IPS DF 6.9 (cell line): ENCODE measurements at places on chromosomes 2 and 18.

DNA sequence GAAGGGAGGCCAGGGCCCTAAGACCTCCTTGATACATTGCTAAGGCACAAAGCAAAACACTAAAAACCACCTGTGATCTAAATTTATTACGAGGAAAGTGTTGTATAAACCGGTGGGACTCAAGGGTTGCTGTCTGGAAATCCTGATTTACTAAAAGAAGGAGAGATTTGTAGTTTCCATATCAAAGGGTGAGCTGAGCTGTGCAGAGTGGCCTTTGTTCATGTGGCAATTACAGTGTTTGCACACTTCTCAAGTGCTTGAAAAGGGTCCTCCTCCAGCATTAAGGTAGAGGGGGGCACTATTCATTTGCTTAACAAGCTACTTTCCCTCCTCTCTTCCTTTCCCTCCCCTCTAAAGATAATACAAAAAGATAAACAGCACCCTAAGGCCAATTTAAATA is 30.5 kb upstream of the ITGA4 start:
- no peak for DNase-seq

DNA sequence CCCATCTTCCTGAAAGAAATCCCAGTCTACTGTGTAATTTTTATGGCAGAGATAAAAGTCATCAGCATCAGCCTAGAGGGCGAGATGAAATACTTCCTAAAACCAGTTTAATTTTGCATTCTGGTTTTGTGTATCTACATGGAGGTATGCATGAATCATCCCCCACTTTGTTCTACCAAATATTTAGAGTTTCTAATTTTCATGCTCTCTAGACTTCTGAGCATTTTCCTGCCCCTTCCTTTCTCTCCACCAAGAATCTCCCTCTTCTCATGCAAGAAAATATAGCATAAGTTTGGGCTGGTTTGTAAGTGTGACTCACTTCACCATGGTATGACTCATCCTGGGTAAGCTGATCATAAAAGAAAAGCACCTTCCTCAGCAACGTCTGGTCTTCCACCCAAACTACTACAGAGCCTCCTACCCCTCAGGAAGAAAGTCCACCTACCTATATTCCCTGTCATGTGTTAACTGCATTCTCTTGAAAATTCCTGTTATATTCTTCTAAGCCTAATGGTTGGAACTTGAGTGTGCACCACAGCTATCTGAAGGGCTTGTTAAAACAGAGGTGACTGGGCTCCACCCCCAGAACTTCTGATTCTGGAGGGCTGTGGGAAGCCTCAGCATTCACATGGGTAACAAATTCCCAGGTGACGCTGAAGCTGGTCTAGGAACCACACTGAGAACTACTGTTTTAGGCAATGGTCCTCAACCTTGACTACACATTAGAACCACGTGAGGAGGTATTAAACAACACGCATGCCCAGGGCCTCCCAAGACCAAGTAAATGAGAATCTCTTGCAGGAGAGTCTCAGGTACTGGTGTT is 37.4 kb upstream of the RAPGEF4 start:
- no peak for DNase-seq

GRCh38 chr2:232488097-232488711 is 570 bp upstream of the ECEL1 start:
- no peak for DNase-seq

GRCh38 chr2:197170208-197170607 is 140.4 kb downstream of the ANKRD44 start:
- no peak for DNase-seq

- DNase-seq = no peak
Measured at GRCh38 chr2:74458938-74459363, 713 bp downstream of the WBP1 start.

GRCh38 chr2:239893236-239893515 is 132.0 kb downstream of the NDUFA10 start:
- DNase-seq = no peak

DNA sequence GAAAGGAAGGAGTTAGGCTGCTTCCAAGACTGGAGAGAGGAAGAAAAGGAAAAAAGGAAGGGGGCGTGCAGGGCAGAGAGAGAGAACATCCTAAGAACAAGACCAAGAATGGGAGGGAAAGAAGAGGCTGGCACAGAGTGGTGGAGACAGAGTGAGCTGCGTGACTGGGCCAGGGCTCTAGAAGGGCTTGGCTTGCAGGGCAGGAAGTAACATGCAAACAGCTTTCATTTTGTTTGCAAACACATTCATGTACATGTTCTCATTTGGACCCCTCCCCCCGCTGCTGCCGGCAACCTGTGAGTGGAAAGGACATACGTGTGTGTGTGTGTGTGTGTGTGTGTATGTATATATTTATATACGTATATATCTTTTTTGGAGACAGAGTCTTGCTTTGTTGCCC is 46.8 kb upstream of the DNMT3A start:
- DNase-seq = no peak

DNA sequence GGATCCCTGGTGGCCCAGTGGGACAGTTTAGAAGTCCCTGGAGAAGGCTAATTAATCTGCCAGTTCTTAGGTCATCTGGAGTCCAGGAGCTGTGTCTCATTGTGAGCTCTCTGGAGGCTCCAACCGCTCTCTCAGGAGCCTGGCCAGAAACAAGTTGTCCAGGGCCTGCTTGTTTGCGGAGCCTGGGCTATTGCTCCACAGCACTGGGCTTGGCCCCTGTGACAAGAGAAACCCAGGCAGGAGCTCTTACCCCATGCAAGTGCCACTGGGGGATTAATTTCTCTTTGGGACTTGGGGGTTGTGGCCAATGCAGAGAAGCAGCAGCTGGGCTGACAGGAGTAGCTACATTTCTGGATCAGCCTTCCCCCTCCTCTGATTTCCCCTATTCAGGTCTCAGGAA is 24.5 kb upstream of the TNP1 start:
- no peak for DNase-seq

- no peak for DNase-seq
Measured at GRCh38 chr2:42310007-42310515, 51.0 kb downstream of the COX7A2L start.

- DNase-seq = no peak
Measured at GRCh38 chr2:68692511-68692910, 42.1 kb upstream of the ARHGAP25 start.

GRCh38 chr18:55751476-55751875 is 163.5 kb upstream of the TCF4 start:
- no peak for DNase-seq

DNA sequence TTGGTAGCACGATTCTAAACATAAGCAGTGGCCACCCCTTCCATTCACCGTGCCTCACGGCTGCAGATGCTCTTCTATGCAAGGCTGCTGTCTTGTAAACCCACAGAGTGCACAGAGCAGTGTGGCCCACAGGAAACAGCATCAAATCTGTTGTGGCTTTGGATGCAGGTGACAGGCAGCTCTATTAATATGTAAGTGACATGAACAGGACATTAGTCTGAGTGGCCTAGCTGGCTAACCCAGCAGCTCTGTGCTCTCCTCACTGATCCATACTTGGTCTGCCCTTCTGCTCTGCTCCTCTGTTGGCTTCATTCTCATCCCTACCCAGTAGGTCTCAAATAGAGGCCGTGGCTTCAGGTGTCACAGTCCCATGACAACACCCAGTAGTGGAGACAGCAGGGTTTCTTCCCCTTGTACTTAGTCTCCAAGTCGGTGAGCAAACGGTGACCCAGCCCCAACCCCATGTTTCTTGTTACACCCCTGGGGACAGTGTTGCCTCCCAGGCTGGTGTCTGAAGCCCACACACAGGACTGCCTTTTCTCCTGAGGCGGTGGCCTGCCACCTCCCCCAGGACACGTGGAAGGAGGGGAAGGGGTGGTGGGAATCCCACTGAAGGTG is 5.8 kb downstream of the SH3RF3 start:
- DNase-seq = no peak

DNA sequence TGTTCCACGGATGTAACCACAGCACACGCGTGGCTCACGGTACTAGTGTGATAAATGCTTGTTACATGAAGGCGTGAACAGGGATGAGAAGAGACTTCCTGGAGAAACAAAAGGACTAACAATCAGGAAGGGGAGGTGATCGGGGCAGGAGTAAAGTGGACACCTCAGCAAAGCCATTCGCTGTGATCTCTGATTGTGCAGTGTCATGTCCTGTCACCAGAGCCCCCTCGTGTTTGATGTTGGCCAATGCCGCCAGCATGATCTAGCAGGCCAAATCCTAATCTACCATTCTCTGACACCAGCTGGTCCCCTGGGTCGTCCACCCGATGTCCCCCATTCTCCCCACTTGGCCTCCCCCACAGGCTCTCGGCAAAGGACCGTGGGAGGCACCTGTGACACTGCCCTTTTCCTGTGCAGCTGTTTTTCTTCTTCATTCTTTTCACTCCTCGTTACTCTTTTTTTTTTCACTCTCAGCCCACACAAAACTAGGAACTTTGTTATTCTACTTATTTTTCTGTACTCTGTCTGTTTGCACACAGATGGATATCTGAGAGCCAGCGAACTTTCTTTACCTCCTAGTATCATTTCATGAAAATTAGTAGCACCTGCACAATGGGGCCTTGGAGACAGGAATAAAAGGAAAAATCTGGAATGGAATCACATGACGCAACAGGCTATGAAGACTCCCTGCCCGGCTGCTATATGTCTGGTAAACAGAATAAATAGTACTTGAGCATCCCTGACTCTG is 146.8 kb downstream of the TGIF1 start:
- DNase-seq = no peak

DNA sequence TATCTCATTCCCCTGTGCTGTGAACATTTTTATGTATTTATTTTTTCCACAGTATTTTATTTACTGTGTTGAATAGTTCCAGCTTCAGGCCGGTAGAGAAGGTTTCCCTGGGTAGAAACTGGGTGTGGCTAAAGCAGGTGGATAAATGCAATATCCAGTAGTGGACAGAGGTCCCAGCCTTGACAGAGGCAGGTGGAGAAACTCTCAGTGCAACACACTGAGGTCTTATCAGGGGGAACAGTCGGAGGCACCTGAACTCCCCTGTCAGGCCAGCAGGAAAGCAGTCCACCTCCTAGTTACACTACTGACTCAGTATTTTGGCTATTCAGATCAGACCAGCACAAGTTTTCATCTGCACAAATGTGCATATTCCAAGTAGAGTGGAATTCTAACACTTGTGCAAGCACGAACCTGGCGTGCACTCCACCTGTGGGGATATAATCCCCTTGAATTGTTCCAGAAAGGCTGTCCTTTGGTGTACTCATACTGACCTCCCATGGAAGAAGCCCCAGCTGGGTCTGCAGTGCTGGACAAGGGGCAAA is 103.3 kb downstream of the GULP1 start:
- no peak for DNase-seq

DNA sequence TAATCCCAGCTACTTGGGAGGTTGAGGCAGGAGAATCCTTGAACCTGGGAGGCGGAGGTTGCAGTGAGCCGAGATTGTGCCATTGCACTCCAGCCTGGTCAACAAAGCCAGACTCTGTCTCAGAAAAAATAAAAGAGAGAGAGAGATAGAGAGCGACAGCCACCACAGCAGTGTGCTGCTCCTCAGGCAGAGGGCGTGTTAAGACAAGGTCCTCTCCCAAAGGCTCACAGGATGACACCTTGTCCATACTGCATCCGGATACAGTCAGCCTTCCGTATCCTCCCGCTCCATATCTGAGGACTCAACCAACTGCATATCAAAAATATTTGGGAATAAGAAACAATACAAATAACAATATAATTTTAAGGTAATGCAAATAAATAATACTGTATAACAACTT is 20.1 kb downstream of the ARL4C start:
- DNase-seq = no peak

DNA sequence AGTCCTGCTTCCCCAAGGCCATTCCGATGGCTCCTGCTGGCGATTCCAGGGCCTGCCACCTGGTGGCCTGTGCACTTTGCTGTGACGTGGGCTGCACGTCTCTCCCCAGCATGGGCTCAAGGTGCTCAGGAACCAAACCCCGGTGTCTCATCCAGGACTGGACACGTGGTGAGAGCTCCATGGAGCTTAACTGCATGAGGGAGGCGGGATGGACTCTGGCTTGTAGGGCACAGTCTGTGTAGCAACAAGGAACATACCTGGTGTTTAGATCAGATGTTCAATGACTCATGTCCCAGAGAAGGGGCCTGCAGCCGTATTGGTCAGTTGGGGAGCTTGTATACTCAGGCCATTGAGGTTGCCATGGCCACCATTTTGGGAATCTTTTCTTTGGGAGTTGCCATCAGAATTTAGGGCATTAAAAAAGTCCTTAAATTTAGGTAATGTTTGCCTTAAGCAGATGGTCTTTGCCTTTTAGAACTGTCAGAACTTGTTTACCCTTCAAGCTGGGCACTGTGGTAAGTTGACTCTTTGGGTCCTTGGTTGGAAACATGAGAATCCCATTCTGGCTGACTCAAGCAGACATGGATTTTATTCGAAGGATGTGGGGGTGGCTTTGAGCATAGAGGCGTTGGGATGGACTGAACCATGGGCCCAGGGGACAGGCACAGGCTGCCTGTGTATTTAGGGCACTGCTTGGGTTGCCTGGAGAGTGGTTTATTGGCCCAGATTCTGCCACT is 21.0 kb downstream of the AGAP1 start:
- DNase-seq = no peak

DNA sequence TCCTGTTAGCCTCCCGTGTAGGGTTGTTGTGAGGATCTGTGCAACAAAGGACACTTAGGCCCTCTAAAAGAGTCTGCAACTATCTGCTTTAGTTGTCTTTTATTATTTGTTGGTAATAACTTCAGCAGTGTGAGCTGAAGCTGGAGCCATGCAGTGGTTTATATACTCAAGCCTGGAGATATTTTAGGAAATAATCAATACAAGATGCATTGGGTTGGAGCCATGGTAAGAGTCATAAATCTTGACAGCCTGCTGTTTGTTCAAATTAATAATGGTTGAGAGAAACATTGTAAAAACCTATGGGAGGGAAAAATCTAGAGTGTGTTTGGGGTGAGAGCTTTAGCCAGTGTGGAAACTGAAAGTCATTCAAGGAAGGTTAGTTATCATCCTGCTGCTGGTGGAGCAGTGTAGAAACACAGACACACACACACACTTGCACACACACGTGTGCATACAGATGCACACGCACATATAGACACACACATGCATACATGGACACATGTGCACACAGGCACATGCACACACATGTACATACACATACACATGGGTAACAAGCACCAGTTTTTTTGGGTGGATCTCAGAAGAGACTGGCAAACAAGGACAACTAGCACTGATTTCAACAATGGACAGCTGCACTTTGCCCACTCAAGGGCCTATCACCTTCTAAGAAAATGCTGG is 51.0 kb downstream of the ACOXL start:
- DNase-seq = no peak

DNA sequence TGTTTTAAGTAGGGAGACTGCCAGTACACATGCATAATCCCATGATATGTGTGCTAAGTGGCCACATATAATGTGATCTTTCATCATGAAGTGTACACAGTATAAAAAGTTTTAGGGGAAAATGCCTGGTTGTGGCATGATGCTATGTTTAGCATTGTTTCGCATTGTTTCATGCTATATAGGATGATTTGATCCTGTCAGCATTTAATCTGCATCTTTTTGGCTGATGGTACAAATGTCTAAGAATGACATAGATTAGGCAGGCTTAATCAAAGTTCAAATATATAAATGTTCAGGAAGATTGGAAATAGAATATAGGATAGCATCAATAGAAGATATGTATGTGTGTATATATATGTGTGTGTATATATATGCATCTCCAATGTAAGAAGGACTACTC is 83.6 kb downstream of the MYO3B start:
- no peak for DNase-seq

GRCh38 chr18:47558110-47558750 is 306.8 kb upstream of the SKOR2 start:
- no peak for DNase-seq
